ENCODE measurements at places on chromosomes 13 and 19.
A peak's percentile ranks its signal among the peaks of the same experiment; 100 is the strongest.

GRCh38 chr19:18304458-18305310 lies 18.2 kb downstream of the LSM4 start:
- DNase-seq = peak; percentile 76

- no peak for DNase-seq
Measured at GRCh38 chr13:112187527-112188297, 120.8 kb downstream of the SOX1 start.

GRCh38 chr19:34598217-34599155 lies 78.5 kb downstream of the SCGB2B2 start:
- DNase-seq = no peak

- no peak for DNase-seq
Measured at GRCh38 chr13:94009701-94010100, 469.8 kb downstream of the DCT start.

GRCh38 chr13:32751340-32751739 lies 165.1 kb downstream of the PDS5B start:
- DNase-seq = no peak

DNA sequence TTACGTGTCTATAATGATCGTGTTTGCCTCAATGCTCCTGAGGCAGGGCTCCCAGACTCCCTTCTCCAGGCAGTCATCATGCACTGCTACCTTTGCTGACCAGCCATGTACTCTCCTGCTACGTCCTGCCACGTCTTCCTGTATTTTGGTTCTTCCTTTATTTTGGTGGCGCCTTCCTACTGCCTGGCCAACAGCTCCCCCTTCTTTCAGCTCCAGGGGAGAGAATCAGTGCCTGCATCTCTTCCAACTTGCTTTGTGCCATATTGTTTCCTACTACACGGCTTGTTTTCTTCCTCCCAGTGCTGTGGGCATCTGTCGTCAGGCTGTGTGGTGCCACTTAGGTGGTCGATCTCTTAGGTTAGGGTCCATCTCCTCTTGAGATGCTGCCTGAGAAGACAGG lies 96.2 kb downstream of the FGF9 start:
- no peak for DNase-seq

DNA sequence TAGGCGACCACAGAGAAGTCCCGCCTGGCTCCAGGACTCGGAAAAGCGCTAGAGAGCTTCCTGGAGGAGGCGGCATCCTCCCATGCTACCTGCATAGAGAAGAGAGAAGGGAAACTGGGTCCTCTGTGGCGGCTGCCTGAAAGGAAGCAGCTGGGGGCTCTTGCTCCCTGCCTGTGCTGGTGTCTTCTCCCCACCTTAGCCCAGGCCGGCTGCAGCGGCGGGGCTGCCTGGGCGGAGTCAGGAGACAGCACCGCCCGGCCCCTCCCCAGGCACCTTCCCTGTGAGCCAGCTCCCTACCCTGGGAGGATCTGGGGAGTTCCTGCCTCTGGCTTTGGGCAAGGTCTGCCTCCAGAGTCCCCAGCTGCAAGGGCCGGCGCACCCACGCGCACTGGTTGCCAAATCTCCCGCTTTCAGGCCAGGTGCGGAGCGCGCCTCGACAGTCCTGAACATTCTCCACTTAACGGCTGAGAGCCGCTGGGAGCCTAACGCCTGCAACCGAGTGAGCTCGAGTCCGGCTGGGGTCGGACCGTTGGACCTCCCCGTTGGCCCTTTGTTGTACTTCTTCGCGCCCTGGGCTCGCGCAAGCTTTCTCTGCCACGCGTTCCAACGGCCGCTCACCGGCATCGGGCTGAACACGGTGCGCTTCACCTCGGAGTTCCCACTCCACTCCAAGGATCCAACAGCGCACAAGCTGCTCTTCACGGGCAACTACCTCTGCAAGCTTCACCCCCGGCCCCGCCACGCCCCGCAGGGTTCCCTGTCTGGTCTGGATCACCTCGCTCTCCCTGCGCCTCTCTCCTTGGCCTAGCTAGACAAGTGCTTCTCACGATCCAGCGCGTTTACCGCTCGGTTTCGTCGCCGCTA lies 21.8 kb upstream of the ZNF30 start:
- DNase-seq = no peak

DNA sequence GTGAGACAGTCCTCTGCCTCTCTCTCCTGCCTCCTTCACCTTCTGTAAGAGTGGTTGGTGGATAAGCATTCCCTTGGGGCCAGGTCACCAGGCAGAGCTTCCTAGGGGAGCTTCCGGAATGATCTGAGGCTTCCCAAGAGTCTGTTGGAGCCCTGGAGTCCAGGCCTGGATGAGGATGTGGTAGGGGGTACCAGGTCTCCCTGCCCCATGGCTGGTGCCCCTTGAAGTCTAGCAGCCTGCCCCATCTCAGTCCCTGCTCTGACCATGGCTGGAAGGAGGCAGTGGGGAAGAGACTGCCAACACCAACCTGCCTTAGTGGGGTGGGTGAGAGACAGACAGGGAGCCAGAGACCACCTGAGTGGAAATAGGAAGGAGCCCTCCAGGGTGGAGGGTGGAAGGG lies 1316.9 kb downstream of the UQCRFS1 start:
- DNase-seq = no peak

GRCh38 chr19:9848060-9848459 lies 12.9 kb downstream of the PIN1 start:
- peak; percentile 27 for DNase-seq

GRCh38 chr19:4969772-4970531 lies 1.0 kb downstream of the KDM4B start:
- DNase-seq = no peak

DNA sequence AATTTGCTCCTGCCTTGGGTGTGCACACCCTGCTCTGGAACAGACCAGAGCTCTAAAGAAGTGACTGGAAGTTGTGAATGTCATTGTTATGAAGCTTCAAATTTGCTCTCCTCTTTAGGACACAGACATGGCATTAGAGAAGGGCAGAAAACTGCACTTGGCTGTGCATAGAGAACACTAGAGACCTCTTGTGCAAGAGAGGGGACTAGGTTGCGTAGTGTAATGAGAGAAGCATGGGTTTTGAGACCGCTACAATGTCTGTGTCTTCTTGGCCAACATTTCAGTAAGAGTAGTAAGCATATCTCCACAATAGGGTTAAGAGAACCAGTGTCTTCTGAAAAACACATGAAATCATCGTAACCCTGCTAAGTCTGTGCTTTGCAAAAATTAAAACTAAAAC lies 423.3 kb downstream of the SPRY2 start:
- no peak for DNase-seq

DNA sequence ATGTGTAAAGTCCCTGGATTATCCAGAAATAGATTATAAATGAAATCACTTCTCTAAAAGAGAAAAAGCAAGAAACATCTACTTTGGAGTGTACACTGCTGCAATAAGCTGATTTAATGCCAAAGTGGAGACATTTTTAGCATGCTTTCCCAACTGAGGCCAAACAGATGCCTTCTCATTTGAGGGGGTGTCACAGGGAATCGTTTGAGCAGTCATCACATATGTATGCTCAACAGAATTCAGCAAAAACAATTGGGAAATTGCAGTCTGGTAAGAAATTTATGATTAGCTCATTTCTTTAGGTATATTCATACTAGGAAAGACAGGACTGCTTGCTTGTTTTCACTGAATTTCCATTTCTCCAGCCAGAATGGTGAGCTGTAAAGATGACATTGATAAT lies 27.3 kb upstream of the TPP2 start:
- DNase-seq = no peak

DNA sequence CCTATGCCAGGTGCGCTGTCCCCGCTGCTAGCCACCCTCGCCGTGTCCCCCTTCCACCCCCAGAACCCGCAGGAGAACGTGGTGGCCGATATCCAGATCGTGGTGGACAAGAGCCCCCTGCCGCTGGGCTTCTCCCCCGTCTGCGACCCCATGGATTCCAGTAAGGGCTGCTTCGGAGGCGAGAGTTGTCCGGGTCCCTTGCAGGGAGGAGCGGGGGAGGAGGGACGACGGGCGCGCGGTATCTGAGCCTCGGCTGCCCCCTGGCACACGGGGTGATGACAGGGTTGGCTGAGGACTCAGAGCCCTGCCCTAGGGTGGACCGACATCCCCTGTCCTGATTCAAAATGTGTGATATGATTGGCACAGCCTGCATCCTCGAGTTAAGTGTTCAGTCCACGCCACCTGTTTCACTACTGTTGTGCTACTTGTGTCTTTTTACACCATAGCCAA lies 653 bp downstream of the MVB12A start:
- no peak for DNase-seq

- DNase-seq = no peak
Measured at GRCh38 chr19:43438291-43439031, 23.8 kb downstream of the TEX101 start.

DNA sequence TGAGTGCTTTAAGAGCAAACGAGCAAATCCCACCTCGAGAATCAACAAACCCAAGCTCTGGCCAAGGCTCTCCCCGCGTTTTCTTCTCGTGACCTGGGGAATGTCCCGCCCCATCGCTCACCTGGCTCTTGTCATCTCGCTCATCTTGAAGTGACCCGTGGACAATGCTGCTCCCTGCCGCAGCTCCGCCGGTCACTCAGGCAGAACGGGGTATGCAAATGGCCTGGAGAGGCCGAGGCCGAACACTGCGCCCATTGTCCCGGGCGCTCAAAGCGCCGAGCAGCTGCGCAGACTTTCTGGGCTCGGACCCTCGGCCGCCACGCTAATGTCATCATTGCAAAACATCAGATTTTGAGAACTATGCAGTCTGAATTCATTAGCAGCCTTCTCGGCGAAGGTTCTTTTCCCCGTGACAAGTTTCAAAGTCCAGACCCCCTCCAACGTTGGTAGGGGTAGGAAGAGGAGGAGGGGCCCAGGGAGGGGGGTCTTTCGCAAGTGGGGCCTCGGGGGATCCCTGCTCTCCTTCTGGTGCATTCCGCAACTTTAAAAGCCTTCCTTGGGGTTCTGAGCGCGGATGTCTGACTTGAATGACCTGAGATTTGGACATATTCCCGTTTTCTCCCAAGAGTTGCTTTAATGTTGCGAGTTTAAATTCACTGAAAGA lies 39.7 kb downstream of the SOX1 start:
- DNase-seq = no peak

DNA sequence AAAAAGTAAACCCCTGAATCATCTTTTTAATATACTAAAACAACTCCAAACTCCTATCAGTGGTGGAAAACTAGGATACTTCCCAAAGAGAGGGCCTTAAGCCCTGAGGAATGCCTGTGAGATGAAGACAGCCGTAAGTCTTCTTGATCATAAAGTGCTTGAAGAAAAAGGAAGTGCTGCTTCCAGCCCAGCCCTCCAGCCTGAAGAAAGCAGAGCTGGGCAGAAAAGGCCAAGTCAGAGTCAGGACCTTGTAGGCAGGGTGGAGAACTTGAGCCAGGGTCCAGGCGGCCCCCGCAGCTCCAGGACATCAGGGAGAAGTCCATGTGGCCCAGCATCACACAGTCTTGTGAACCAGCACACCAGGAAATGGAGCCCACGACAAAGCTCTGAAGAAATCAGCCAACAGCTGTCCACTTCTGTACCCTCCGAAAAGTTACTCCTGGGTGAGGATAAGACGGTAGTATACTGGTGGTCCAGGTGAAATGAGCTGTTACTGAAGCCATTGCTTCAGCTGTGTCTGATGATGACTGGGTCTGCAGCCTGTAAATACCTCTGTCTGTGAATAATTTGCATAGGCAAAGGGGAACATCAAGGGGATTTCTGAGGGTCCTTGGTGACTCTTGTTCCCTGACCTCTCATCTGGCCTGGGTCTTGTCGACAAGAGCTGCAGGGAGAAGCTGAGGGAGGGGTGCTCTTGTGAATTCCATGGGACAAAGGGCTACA lies 18.7 kb upstream of the CRYL1 start:
- no peak for DNase-seq

GRCh38 chr19:7879836-7880235 lies 5.6 kb upstream of the PRR36 start:
- DNase-seq = no peak

GRCh38 chr19:17294051-17294891 lies 9.0 kb downstream of the ABHD8 start:
- DNase-seq = peak; percentile 41

DNA sequence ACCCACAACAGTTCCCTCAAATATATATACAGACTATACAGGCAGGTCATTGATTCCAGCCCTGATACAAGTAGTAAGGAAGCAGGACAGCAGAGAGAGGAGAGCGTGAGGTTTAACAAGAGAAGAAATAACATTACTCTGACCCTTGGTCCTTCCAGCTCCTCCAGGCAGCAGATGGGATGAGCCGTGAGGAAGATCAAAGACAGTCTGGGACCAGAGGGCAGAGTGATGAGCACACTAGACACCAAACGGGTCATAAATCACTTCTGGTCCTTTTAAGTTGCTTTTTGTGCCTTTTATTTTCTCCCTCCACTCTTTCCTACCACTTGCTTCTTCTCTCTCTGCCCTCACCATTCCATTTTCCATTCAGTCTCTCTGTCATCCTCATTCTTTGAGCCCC lies 16.9 kb upstream of the MICU2 start:
- no peak for DNase-seq

DNA sequence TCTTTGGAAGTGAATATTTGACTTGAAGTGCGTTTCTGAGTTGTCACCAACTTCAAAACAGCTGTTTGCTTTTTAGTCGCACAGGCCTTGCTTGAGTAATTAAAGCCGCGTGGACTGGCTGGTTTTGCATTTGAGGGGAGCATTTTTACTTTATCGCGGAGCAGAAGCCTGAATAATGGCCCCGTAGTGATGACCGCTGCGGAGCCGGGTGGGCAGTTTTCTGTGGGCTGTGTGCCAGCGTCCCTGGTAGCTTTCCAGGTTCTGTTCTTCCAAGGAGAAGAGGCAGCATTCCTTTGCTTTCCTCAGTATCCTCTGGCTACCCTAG lies 1.1 kb downstream of the NAA16 start:
- DNase-seq = no peak
